Stimulated activated CD8-positive, alpha-beta memory T cell treated with anti-CD3 and anti-CD28 coated beads, Interleukin-7, amount 100 ng/mL, for 1 hour (primary cell): ENCODE measurements at places on chromosomes 5 and 9.

DNA sequence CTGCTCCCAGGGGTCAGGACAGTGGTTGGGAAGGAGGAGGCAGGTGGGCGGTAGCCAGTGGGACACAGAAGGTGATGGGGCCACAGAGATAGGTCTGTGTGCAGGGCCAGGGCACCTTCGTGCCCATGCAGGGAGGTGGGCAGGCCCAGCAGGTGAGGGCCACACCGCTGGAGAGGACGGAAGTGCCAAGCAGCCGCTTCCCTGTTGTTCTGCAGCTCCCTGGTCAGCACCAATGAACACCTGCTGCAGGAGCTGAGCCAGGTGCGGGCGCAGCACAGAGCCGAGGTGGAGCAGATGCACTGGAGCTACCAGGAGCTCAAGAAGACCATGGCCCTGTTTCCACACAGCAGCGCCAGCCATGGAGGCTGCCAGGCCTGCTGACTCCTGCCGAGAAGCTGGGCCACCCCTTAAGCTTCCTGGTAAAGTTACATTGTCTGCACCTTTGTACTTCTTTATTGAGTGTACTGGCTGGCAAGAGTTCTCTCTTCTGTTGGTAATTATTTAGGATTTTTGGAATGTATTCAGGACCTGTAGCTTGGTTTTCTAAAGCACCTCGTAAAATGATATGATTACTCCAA lies 40.3 kb downstream of the TPPP start:
- DNase-seq = no peak

GRCh38 chr5:133552925-133553525 lies 59.3 kb downstream of the FSTL4 start:
- peak; percentile 19 for DNase-seq

GRCh38 chr5:3056866-3057265 lies 305.4 kb upstream of the IRX2 start:
- DNase-seq = no peak

DNA sequence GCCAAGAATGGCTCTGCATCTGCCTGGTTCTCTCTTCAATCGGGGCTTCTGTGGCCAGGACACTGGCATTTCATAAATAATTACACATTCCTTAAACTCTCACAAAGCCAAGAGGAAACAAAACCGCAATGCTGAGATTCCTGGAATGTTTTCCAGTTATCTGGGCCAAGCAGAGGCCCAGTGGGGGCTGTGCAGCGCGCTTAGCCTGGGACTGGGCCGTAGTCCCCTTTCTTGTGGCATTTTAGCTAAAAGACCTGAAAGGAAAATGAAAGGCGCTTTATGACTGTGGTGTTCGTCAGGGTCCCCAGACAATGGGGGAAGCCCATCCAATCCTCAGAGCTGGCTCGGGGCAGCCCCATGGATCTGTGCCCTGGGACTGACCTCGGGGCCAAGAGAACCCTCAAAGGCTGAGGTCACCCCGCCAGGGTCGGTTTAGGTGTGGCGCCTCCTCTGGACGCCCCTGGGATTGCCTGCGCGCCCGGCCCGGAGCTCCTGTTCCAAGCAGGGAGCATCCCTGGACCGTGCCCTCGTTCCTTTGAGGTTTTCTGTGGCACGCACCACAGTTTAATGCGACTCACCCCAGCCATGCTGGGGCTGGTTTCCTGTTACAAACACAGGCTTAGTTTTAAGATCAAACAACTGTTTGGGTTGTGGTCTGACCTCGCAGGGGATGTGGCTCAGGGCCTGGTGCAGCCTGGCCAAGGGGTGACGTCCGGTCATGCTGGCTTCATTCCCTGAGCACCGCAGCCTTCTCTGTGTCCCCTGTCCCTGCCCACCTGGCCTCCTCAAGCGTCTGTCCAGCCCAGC lies 51.5 kb upstream of the NKD2 start:
- no peak for DNase-seq

- DNase-seq = no peak
These were observed 53.7 kb downstream of the PAX5 start for GRCh38 chr9:36980148-36980974.

DNA sequence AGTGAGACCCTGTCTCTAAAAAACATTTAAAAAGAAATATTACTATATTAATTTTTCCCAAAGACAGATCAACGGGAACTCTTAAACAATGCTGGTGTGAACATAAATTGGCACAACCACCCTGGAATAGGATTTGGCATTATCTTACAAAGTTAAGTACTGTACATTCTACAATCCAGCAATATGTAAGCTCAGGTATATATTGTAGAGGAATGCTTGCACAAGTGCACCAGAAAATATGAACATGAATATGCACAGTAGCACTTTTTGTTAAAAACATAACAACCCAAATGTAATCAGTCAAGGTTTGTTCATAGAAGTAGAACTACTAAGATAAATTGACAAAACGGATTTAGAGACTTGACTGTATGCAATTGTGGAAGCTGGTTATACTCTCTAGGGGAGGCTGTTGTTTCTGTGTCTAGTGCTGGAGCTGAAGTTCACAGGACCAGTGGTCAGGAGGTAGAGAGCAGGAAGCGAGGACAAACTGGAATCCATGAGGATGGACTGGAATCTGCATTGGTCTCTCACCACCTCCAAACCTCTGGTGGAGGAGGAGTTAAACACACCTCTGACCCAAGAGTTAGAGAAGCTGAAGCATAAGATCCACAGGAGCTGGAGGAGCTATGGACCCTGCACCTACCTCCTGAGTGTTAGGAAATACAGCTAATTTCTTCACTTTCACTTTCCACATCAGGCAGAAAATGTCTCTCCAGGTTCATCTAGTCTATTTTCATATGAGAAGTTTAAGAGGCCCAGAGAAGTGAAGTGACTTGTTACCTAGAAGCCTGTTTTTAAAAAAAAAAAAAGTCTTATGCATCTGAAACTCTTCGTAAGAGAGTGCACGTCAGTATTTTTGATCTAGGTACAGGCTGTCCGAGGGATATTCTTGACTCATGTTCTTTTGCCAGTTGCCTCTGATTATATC lies 20.3 kb upstream of the RIC1 start:
- no peak for DNase-seq
